NCI-H1105 (cell line): ENCODE measurements at places on chromosomes 5 and 9.

DNA sequence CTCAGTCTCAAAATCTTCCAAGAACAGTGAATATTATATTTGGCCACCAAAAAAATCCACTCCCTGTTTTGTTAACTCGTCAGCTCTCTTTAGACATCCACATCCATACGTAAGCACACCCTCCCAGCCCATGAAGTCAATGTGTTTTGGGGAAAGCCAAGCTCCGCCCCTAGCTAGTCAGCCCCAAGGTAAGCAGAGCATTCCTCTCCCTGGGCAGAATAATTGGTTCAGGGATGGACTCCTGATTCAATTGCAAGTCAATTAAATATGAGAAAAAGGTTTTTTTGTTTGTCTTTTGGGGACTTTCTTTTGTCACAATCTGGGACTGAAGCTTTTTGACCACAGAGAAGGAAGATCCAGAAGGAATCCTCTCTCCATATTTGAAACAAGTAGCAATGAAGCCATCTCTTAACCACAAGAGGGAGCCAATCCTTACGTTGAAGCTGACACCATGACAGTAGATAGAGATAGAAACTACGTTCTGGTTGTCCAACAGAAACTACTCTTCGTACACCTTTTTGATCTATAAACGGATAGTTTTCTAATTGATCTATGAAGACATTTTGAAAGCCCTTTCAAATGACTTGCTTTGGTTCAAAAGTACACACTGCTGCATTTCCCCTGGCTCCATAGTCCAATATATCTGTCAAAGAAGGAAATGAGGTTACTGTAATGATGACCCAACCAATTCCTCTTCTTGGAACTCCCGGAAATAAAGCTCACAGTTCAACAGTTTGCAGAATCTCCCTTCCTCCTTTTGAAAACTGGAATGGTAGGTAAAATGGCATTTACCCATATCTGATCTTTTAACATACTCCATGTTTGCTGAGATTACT lies 166.4 kb downstream of the TLE1 start:
- peak; percentile 4 for DNase-seq

GRCh38 chr9:15156241-15156640 lies 150.8 kb downstream of the TTC39B start:
- no peak for DNase-seq

DNA sequence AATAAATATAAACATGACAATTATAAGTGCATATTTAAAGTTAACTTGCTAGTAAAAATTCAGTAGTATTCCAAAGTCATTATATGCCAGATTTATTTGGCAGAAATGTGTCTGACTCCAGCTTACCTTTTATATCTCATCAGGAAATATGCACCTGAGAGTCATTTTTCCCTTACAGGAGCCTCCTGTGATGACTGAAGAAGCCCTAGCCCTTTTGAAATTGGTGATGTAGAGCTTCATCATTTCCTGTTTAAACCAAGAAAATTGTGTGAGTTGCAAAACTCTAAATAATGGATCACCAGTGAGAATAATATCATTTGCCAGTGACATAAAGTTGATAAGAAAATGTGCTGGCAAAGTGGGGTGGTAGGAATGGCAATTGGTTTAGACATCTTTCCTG lies 42.1 kb upstream of the CTNND2 start:
- no peak for DNase-seq

- no peak for DNase-seq
Observed at GRCh38 chr5:31671339-31671741, 32.4 kb downstream of the PDZD2 start.

- no peak for DNase-seq
Observed at GRCh38 chr9:86731511-86732063, 215.7 kb downstream of the GAS1 start.

GRCh38 chr9:111559000-111559610 lies 34.1 kb downstream of the ZNF483 start:
- DNase-seq: no peak

DNA sequence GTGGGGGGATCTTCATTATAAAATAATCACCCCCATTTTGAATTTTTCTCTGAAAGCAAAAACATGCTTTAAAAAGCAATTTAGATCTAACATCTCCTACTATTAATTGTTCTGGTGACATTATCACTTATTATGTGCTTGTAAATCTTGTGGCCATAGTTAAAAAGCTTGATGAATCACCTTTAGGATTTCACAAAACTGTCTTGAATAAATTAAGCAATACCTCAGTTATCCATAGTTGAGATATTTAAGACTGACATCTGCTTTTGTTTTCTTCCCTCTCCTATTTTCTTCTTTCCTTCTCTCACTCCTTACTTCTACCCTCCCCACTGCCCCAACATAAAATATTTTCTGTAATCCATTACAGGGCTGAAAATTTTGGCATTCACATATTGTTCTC lies 84.8 kb downstream of the SLC1A3 start:
- DNase-seq: no peak

DNA sequence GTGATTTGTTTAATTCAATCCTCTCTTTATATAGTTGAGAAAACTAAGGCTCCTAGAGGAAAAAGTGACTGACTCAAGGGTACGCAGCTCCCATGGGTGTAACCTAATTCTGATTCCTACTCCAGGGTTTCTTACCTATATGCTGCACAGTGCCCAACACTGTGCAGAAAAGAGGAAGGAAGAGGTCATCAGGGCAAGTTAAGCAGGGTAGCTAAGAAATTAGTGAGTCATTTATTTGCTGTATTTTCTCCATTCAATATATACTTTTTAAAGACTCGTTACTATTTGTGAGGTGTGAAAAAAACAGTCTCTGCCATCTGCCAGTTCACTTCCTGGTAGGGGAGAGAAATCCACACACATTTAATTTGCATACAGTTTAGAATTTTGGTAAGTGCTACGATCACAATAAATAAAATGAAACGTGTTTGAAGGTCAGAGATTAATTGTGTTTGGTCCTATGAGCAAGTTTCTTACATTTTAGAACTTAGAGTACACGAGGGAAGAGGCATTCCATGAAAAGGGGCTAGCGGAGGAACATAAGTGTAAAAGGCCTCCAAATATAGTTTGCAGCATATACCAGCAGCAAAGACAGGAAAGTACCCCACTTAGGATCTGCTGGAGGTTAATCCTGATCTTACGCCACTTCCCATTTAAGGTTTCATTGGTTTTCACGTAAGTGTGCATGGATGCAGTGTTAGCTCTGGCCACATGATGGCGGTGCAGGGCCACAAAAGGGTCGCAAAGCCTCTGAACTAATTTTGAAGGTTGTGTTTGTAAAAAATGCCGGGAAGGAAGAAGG lies 59.9 kb upstream of the TLR4 start:
- DNase-seq: peak; percentile 52

DNA sequence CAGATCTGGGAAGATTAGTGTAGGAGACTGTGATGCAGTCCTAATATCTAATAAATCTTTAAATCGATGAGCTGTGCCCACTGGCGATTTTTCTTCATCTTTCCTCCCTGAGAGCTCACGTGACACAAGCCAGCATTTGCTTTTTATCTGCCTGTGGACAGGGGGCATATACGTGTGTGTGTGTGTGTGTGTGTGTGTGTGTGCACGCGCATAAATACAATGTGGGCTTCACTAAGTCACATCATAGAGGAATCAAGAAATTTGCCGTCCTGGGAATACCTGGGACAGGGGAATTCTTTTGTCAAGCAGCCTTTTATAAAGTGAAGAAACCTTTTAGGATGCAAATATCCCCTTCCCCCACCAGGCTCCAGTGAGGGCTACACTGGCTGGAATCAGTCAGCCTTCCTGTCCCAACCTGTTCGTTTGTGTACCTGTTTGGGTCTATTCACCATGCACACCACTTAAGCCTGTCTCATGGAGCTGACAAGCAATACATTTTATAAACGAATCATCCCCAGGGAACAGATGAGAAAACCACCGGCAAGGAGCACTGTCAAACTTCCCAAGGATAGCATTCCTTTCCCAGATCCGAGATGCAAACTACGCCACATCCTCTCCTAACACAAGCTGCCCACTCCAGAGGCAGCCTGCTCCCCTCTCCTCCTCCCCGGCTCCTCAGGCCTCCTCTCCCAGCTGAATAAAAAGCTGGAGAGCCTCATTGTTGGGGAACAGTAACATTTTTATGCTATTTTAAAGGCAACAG lies 2.7 kb downstream of the EPB41L4B start:
- DNase-seq: no peak

GRCh38 chr9:134150557-134151214 lies 13.7 kb downstream of the RNU6ATAC start:
- DNase-seq: no peak

DNA sequence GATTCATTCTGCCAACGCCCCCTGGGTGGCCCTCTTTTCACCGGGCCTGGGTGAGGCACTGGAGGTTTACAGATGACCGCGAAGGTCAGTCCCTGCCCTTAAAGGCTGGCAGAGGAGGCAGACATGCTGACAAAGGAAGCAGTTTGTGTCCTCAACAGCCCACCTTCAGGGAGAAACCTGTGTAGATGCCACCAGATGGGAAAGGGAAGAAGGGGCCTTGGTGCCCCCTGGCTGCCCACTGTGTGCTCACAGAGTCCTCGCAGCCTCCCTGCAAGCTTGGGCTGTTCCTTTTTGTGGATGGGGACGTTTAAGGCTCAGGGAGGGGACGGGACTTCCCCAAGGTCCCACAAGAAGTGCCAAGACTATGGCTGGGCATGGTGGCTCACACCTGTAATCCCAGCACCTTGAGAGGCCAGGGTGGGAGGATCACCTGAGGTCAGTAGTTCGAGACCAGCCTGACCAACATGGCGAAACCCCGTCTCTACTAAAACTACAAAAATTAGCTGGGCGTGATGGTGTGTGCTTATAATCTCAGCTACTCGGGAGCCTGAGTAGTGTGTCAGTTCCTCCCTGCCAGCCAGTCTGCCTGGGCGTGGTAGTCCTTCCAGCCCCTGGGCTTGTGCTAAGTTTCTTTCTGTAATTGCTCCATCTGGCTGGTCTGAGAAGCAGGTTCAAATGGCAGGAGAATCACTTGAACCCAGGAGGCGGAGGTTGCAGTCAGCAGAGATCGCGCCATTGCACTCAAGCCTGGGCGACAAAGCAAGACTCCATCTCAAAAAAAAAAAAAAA lies 36.2 kb downstream of the NEK6 start:
- no peak for DNase-seq

DNA sequence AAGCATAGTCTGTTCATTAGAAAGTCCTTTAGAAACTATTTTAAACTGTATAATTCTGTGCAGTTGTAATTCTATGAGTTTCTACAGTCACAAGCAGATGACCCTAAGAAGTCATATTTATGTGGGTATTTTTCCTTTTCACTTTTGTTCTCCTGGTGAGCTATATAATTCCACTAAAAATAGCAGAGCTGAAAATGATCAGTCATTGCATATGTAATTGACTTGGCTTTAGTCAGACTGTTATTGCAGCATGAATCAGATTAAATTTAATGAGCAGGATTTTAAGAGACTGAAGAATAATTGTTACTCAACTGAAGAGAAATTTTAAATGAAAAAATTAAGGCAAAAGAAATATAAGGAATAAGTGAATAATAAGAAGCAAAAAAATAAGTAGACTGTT lies 108.5 kb downstream of the MTREX start:
- no peak for DNase-seq

DNA sequence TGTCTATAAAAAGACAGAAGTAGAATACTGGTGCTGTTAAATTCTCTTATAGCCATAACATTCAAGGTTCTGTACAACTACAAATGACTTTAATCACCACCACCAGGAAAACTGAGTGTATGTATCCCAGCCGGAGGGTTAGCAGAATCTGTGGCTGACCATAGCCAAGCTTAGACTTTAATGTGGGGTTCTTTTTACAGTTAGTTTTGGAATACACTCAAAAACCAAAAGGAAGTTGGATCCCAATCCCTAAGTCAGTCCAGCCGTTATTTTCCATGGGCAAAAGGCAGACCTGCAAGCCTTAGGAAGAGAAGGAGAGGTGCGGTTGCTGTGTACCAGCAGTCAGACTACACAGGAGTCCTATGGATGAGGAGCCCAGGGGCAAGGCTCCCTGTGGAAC lies 179.8 kb downstream of the ENC1 start:
- DNase-seq: no peak

DNA sequence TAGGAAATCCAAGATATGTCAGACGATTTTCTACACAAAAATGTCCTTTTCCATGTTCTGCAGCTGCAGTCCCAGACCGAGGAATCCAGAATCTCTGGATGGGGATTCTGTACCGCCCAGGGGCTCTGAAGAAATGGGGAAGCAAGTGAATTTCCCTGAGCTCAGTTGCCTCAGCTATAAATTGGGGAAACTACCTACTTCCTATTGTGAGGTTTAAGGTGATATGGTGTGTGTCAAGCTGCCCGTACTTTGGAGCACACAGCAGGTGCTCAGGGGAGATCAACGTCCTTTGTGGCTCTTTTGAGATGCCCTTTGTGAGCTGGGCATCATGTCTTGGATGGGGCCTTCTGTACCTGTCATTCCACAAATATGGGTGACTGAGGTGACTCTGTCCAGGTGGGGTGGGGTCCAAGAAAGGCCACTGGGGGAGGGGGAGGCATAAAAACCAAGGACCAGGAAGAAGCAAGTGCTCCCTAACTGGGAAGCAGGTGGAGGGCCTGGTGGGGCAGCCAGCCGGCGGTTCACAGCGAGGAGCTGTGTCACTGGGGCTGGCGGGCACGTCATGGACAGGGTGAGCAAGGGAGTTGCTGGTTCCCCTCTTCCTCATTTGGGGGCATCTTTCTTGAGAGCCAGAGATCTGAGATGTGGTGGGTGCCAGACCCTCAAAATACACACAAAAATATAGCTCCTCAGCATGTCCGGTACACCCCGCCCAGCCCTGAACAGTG lies 116.0 kb downstream of the CRB2 start:
- no peak for DNase-seq

- DNase-seq: no peak
Observed at GRCh38 chr9:114037961-114038723, 40.0 kb downstream of the AMBP start.

DNA sequence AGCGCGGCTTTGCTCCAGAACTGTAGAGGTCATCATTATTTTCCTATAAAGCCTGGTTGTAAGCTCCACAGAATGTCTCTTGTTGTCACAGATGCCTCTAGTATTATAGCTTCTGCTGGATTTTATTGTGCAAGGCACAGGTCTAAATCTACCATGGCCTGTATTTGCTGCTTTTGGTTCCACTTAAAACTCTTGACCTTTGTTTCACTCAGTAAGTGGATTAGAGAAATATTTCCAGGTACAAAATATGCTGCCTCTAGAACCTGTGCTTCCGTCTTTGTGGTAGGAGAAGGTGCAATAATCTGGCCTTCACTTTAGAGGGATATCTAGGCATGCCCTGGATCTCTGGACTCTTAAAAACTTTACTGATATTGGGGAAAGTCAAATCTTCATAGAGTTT lies 476.6 kb upstream of the CD180 start:
- DNase-seq: no peak

DNA sequence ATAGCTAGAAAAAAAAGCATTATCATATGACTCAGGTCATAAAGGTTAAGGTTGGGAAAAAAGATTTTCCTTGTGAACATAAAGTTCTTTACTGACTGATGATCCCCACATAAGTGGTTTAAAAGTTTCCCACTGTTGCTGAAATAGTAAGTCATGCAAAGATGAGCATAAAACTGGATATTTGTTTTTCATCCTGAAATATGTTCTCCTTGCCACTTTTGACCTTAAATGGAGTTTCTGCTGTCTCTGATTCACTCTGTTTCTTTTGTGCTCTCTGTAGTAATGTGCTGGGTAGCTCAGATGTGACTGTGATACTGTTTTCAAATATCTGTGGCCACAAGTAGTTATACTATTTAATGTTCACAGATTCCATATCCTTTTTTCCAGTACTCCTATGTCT lies 162.5 kb upstream of the GAS1 start:
- no peak for DNase-seq
